ENCODE measurements at places on chromosomes 12 and 14.
A peak's percentile ranks its signal among the peaks of the same experiment; 100 is the strongest.

DNA sequence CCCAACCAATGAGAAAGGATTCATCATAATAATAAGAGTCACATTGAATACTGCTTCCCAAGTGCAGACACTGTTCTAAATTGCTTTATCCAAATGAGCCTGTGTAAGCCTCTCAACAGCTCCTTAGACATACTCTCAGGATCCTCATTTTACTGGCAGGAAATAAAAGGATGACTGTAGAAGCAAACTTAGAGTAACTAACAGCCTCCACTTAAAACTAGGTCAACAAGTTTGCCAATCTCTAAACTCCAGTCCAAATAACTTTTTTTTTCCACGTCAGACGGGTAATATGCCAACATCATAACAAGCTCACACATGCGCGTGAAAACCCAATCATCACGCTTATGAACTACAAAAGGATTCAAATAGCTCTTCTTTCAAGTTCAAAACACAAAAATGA, 15.3 kb upstream of the DPF3 start:
- DNase-seq: no peak

DNA sequence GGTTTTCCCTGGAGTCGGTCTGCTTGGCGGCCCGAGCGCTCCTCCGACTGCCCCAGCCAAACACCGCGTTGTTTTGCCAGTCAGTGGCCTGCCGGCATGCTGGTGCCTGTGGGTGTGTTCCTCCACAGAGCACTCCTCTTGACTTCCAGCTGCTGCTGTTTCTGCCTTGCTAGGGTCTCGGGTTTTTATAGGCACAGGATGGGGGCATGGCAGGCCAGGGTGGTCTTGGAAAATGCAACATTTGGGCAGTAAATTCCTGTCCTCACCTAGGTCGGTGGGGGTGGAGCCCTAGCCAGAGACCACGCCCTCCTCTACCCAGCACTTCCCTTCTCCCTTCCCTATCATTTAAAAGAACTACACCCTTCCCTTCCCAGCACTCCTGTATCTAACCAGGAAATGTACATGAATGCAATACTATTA, 34.7 kb upstream of the VASH1 start:
- no peak for DNase-seq

DNA sequence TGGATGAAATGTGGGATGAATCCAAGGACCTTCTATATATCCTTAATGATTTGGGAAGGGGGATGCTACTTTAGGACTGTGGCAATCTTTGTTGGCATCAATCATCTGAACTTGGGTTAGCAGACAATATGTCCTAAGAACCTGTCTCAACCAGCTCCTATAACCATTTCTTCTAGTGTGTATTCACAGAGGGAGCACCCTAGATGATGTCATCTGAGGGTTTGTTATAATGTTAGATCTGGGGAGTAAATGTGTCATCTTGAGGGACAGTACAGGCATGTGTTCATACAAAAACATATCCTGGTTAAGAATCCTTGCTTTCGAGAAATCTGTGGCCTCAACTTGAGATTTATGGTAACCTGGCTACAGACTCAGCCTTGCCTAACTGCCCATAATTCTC, 41.9 kb upstream of the NFKBIA start:
- no peak for DNase-seq

DNA sequence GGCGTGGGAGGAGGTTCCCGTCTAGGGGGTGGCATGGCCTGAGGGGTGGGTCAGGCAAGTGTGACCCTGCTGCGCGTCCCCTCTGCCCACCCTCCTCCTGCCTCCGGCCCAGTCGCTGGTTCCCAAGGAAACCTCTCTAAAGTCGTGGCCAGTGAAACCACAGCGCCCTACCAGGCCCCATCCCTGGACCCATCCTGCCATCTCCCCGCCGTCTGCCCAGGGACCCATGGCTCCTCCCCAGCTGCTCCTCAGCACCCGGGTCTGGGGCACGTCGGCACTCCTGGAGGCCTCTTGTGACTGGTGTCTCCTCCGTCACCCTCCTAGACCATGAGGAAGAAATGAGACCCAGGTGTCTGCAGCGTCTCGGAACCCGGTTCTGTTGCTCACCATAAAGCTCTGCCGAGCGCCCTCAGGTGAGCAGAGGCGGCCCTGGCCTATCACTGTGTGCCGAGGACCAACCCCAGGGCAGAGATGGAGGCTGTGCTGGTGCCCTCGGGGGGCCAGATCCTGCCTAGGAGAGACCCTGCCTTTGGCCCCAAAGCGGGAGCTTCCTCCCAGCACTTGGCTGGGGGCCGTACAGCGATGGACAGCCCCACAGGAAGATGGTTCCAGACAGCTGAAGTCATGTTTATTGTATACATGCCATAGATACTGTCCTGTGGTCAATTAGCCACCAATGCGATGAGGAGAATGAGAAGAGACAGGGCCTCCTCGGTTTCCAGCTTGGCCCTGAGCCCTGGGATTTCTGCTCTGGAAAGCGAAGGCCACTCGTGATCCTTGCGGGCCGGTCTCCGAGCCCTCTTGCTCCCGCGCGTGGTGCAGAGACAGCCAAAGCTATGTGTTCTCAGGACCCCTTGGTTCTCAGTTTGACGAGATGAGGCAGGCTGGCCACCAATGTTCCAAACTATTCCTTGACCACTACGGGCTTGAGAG, 222.5 kb upstream of the RTL1 start:
- no peak for DNase-seq

- peak; percentile 11 for DNase-seq
Measured at GRCh38 chr12:115341442-115341841, 657.5 kb upstream of the TBX3 start.

DNA sequence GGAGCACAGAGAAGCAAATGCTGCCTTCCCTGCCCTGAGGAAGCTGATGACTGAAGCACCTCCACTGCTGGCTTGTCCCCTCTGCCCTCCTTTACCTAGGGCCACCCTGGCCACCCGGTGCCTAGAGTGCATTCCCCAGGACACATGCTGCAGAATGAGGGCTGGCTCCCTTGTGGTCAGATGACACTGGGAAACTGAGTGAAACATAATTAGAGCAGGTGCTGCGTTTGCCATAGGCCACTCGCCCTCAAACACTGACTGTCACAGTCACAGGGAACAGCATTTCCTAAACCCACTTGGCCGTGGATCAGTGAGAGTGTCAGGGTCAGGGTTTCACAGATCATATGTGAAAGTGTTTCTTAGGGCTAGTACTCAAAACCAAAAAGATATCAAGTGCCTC, 16.0 kb downstream of the TCHP start:
- DNase-seq: no peak

Measured in activated CD4-positive, alpha-beta T cell treated with anti-CD3 and anti-CD28 coated beads, Interleukin-2, Interleukin-6, amounts not matched to agents 100 ng/mL and 50 ng/mL, durations not matched to agents 16 hours and 8 hours (primary cell).